NCI-H1930 (cell line): ENCODE measurements at places on chromosomes 5 and 9.

- DNase-seq, result no peak
Measured at GRCh38 chr9:18365651-18366050, 108.3 kb upstream of the ADAMTSL1 start.

DNA sequence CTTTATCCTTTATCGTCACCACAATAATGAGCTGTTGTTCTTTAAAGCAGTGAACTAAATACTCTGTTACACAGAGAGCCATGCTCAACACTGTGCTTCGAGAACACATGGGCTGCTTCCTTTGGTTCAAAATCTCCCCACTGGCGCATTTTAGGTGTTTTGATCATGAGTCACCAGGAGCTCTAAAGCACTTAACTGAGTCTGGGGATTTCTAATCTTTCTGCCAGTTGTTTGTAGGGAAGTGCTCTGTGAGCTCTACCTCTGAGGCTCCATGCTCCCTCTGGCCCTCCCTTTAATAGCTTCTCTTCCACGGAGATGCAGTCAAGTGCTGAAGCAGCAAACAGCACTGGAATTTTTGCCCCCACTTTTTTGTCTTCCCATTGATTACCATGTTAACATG lies 17.0 kb downstream of the ERAP2 start:
- DNase-seq, result no peak

- DNase-seq, result peak; percentile 3
Measured at GRCh38 chr5:98768160-98768959, 5.1 kb upstream of the RGMB start.

DNA sequence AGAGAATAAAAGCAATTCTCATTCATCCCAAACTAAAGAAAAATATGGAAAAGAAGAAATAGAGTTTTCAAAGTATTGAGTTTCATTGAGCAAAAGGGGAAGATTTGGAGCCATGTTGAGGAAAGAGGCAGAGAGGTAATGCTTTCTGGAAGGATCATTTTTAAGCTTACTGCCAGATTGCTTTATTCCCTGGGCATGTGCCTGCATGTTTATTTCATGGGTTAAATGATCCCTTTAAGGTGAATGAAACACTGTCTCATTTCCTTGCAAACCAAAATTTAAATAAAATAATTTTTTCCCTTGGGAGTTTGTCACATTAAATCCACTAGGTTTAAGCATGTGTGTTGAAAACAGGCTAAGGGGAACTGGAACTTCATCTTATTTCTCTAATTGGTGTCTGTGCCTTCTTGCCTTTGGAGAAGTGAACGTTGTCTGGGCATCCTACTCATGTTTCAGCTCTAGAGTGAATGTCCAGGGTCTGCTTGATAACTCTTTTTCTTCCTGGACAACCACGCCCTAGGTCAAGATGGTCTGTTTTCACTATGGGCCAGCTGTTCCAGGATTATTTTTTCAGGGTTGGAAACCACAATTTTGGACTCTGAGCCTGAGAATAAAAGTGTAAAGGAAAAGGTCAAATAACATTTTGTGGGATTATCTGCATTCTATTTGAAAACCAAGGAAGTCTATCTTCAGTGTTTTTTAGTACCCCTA lies 114.1 kb upstream of the ELL2 start:
- no peak for DNase-seq

- no peak for DNase-seq
Measured at GRCh38 chr9:3012842-3013241, 168.9 kb upstream of the PUM3 start.

- DNase-seq, result no peak
Measured at GRCh38 chr5:176770431-176770830, 39.9 kb upstream of the UNC5A start.

DNA sequence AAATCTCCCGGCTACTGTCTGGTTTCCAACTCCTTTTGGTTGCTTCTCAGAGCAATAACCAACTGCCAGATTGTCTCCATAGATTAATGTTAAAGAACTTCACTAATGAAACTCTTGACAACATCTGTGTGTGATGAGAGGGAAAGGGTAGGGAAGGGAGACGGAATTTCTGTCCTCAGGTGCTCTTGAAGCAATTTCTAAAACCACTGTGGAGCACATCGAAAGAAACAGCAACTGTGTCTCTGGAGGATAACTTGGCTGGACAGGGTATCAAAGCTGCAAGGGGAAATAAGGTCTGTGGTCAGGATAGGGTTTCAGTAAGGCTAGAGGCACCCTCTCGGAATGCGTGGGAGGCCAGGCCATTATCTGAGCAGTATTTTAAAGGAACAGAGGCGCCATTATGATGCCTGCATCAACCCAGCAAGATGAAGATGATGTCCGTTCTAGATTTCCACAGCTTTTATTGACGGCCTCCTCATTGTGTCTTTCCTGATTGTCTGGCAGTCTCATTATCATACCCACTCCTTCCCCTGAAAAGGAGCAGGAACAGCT lies 76.6 kb downstream of the RORB start:
- DNase-seq, result no peak

- no peak for DNase-seq
Measured at GRCh38 chr5:156375895-156376495, 49.0 kb downstream of the SGCD start.

- no peak for DNase-seq
Measured at GRCh38 chr5:11385251-11385900, 518.9 kb downstream of the CTNND2 start.
